ENCODE measurements at places on chromosomes 1 and 21.

DNA sequence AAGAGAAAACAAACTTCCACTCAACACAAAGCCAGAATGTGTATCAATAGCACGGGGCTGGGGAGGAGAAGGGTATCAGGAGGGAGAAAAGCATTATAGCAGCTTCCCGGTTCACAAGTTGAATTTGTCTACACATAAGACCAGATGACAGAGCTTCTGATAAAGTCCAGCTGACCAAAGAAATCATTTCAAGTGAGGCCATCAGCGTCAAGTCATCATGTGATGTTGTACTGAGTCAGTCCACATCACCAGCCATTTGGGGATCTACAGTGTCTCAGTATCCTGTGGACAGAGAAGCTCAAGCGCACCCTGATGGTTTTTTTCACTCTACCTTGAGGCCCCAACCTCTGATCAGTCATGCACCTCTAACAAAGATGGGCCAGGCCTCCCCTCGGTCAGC lies 33.0 kb downstream of the SETD4 start:
- DNase-seq, result peak; percentile 35

DNA sequence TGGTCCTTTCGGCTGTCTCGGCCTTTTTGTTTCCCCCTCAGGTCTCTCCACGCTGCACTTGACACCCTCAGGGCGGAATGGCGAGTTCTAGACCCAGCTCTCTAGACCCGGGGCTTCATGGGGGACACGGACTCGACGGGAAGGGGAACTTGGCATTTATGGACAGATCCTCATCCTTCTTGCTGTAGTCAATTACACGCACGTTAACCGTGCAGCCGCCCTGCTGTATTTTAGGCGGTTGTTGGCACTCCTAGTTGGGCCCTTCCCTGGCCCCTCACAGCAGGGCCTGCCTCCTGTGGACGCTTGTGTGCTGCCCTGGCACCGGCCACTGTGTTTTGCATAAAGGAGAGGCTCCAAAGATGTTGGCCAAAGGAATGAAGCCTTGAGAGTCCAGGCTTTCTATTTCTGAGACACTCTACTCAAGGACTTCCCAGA lies 558 bp upstream of the BTG3 start:
- peak; percentile 40 for DNase-seq

- no peak for DNase-seq
These were observed 40.9 kb upstream of the CITED4 start for GRCh38 chr1:40903106-40903505.

GRCh38 chr1:177779166-177779965 lies 190.5 kb downstream of the SEC16B start:
- DNase-seq, result no peak

- DNase-seq, result no peak
These were observed 12.1 kb downstream of the CD34 start for GRCh38 chr1:207898836-207899235.

DNA sequence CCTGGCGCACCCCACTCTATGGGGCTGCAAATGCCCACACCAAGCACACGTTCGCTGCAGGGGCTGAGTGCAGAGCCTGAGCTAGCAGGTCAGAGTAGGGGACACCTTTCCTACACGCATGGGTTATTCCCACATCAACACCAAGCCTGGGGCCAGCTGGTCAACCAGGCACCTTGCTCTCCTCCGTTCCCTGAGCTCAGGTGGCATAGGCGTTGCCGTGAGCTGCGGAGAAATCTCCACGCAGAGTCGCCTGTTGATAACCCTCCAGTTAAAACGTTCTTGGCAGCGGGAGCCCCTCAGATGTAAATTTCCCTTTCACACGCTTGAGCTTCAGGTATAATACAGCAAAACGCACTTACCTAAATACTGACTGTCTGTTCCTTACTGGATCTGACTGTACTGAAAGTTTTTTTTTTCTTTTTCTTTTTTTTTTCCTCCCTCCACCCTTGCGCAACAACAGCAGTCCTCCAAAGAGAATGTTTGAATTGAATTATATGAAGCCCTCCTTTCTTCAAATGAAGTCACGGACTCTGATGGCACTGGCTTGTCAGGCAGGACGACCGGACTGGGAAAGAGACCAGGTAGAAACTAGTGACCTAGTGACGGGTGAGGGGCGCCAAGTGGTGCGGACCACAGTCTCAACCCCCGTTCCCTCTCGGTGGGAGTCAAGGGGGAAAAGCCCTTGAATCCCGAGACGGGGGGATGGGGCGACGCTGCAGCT lies 2.1 kb downstream of the BRINP3 start:
- peak; percentile 51 for DNase-seq

- DNase-seq, result no peak
These were observed 9.6 kb upstream of the RGS1 start for GRCh38 chr1:192565946-192566345.

DNA sequence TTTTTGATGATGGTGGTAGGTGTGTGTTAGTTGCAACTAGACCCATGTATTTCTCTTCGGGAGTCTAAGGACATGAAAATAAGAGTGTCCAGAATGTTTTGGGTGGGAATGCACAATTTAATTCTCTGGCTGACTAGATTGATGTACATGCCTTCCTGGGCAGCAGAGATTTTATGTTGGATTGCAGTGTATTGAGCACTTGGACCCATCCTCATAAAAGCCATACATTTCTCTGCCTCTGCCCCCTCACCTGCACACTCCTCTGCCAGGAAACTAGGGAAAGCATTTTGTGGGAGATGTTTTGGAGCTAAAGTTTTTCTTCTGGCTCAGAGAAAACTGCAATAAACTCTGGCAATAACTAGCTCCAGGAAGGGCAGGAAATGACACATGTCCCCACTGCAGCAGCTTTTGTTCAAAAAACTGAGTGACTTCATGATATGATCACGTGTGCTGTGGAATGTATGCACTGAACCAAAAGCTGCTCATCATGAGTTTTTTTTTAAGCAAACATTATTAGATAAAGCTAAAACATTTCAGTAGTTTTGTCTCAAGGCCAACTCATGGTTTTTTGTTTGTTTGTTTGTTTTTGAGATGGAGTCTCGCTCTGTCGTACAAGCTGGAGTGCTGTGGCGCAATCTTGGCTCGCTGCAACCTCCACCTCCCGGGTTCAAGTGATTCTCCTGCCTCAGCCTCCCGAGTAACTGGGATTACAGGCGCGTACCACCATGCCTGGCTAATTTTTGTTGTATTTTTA lies 17.6 kb downstream of the RIT1 start:
- peak; percentile 70 for DNase-seq

DNA sequence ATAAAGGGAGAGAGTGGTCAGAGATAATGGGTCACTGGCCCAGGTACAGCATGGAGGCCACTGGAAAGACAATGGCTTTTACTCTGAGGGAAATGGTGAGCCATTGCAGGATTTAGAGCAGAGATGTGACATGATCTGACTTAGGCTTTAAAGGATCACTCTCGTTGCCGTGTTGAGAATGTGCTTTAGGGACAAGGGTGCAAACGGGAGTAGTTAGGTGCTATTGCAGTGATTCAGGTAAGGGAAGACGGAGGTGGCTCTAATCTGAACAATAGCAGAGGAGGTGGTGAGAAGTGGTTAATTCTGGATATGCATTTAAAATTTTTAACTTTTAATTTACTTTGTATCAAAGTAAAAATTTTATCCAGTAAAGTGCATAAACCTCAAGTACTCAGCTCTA lies 9.8 kb downstream of the ADORA1 start:
- DNase-seq, result no peak

- DNase-seq, result peak; percentile 9
These were observed 128.1 kb downstream of the SIPA1L2 start for GRCh38 chr1:232501854-232502253.

- peak; percentile 47 for DNase-seq
These were observed 90.0 kb downstream of the ASH1L start for GRCh38 chr1:155472491-155473083.

DNA sequence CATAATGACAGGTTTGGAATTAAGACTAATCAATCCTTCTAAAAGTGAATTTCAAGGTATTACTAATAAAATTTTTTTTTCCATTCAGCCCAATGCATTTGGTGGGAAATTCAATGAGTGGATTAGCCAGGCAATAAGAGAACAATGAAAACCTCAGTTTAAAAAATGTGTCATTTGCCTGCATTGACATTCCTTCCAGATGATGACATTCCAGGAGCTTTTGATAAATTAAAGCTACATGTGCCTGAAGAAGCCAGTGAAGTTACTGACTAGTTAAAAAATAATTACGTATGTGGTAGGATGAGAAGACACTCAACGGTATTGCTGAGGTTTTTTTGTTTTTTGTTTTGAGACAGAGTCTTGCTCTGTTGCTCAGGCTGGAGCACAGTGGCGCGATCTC lies 37.9 kb upstream of the RC3H1 start:
- no peak for DNase-seq

- no peak for DNase-seq
These were observed 7.7 kb upstream of the CLIC4 start for GRCh38 chr1:24737368-24738117.

DNA sequence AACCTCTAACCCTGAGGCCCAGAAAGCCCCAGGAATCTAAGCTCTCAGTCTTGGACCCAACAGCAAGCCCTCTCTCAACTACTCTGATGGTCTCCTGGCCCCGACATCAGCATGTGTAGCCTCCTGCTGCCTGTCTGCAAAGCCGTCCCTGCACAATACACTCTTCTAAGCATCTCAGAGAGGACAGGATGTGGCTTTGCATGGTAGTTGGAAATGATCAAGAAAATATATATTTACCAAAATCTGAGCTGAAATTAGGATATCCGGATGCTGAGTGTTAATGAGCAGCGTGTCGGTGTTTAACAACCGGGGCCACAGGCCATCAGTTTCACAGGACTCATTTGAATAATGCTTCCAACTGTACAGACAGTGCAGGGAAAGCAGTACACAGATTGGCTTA lies 59.1 kb upstream of the SIM2 start:
- DNase-seq, result no peak

DNA sequence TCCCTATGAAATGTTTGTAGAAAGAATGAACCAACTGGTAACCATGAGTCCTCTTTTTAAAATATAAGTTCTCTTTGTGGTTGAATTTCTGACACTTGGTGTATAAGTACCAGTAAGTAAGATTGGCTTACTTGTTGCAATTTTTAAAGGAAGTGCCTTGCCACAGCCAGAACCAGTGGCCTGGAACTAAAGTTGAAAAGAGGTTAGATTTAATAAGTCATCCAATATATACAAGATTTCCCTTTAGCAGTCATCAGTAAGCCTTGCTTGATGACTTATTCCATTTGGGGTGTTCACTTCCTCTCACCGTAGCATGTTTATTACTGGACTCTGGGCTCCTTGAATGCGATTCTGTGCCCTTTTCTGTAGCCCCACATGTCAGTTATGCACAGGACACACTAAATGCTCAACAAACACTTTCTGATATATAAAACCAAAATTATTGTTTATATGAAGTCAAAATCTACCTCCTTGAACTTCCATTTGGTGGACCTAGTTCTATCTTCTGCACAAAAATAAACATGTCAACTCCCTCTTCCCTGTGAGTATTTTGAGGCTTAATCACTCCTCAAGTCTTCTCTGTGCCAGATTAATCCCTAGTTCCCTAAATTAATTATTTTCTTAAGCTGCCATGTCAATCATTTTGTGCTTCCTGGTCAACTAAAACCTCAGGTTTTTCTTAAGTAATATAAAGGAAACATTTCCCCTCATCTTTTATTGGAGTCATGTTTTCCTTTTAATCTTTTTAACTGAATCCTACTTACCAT lies 218.1 kb downstream of the ST6GALNAC3 start:
- no peak for DNase-seq

DNA sequence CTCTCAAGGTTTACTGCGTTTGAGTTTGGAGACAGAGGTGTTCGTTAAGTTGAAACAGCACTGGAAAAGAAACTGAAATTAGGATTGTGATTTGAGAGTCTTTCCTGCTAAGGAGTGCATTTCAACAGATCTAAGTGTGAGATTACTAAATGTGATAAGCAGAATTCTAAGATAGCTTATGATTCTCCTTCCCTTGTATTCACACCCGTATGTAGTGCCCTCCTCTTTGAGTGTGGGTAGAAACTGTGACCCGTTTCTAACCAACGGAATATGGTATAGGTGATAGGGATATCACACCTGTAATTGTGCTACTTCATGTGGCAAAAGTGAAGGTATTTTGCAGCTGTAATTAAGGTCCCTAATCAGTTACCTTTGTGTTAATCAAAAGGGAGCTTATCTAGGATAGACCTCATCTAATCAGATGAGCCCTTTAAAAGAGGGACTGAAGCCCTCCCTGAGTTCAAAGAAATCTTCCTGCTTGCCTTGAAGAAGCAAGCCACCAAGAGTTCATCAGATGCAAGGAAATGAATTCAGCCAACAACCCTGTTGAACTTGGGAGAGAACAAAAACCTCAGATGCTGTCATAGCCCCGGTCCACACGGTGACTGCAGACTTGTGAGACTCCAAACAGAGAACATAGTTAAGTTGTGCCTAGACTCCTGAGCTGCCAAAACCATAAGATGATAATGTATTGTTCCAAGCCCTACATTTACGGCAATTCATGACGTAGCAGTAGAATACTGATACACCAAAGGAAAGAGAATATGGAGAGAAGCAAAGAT lies 12.6 kb upstream of the IL12RB2 start:
- DNase-seq, result no peak

DNA sequence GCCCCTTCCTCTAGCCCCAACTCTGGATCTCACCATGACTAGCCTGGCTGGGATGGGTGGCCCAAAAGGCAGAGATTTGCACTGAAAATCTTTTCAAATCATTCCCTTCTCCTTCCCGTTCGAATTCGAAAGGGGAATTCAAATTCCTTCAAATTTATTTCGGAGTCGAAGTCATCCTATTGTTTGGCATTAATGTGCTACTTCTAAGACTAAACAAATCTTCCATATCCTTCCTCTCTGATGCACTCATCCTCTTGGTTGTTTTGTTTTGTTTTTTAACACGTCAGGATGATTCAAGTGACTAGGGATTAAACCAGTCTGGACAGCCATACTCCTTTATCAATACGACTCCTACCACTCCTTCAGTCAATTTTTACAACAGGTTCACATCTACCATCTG lies 95.5 kb upstream of the SGIP1 start:
- DNase-seq, result no peak
